ENCODE measurements at places on chromosomes 1 and 21.

- no peak for DNase-seq
These were observed 38.6 kb downstream of the MEF2D start for GRCh38 chr1:156461781-156462647.

- no peak for DNase-seq
These were observed 97.3 kb downstream of the PLA2G4A start for GRCh38 chr1:186925881-186926669.

DNA sequence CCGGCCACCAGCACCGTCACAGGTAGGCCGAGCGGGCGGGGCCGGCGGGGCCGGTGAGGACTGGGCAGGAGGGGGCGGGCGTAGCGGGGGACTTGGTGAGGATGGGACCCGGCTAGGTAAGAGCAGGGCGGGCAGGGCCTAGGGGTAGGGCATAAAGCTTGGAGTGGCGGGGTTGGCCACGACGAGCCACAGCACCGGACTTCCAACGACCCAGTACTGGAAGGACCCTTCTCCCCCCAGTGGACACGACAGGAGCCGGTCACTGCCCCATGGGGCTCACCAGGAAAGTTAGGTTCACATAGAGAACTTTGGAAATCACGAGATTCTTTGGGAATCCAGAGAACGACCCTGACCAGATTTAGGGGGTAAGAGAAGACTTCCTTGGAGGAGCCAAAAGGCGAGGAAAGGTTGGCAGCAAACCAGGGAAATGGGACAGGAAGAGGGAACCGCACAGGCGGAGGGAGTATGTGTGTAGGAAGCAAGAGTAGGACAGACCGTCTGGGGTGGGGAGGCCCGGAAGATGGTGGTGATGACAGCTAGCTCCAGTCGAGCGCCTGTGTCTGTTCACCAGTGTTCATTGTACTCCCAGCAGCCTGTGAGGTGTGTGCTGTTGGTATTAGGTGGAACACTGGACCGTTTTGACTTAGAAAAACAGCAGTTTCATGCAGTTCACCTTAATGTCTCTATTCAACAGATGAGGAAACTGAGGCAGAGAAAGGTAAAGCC, 20.4 kb downstream of the ZNF362 start:
- DNase-seq = no peak

DNA sequence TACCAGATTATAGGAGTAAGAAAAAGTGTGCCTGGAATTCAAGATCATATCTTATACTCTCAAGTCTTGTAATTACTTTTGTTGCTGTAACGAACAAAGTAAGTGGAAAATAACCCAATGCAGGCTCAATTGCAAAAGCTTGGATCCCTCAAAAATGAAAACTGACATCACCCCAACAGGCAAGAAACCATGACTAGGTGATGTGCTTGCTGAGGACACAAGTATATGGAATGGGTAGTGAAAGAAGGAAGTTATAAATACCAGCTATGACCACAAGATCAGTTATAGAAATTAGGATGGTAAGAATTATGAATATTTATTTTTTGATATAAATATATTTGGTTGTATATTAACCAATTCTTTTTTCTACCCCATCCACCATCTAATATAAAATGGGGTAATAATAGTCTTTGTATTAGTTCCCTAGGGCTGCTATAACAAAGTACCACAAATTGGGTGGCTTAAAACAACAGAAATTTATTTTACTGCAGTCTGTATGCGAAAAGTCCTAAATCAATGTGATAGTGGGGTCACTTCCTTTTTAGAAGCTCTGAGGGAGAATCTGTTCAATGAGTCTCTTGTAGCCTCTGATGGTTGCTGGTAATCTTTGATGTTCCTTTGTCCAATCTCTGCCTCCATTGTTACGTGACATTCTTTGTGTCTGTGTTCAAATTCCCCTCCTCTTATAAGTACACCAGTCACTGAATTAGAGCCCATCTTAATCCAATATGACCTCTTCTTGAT, 45.0 kb downstream of the DUSP10 start:
- no peak for DNase-seq
